ENCODE measurements at places on chromosomes 13 and 19.
A peak's percentile ranks its signal among the peaks of the same experiment; 100 is the strongest.

DNA sequence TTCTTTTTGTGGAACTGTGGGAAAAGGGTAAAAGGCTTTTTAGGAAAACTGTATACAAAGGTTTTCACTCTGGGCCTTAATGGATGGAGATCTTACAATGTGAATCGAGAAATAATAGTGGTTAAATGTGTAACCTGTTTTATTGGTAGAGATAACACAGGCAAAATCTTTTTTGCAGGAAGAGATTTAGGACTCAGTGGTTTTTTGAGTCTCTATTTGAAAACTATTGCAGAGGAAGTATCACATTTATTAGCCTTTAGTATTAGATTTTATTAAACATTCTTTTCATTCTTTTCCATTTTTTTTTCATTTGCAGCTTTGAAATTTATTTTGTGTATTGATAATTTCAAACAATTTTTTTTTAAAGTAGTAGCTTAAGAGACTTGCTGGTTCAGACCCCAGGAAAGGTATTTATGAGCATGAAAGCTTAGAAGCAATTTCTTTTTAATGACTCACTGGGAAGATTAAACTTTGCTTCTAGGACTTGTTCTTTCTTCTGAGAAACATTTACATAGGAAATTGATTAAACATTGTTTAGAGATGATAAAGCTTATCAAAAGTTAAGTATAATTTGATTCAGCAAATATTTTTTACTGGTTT is 10.5 kb downstream of the KLF5 start:
- DNase-seq, result no peak

DNA sequence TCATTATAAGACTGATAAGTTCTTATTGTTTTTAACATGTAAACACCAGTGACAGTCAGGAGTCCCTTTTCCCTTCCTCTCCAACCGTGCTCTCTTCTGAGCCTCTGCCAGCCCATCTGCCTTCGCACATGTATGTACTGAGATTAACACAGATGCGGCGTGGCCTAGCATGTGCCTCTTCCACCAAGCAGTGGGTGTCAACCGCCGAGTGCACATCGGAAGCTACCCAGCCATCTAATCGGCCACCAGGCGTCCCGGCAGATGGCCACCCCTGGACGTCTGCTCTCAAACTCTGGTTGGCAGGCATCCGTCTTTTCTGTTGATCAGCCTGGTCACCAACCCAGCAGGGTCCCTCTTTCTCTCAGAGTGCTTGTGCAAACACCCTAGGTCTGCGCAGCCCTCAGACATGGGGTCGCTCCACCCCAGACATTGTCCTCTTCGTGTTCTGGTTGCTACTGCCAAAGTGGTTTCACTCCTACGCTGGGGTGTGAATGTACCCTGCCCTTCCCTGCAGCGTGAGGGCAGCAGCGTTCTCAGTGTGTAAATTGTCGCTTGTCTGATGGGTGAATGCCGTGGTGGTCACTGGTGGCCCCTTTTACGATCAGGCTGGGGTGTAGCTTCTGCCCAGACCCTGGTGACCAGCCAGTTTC is 57.7 kb upstream of the LDLR start:
- no peak for DNase-seq

DNA sequence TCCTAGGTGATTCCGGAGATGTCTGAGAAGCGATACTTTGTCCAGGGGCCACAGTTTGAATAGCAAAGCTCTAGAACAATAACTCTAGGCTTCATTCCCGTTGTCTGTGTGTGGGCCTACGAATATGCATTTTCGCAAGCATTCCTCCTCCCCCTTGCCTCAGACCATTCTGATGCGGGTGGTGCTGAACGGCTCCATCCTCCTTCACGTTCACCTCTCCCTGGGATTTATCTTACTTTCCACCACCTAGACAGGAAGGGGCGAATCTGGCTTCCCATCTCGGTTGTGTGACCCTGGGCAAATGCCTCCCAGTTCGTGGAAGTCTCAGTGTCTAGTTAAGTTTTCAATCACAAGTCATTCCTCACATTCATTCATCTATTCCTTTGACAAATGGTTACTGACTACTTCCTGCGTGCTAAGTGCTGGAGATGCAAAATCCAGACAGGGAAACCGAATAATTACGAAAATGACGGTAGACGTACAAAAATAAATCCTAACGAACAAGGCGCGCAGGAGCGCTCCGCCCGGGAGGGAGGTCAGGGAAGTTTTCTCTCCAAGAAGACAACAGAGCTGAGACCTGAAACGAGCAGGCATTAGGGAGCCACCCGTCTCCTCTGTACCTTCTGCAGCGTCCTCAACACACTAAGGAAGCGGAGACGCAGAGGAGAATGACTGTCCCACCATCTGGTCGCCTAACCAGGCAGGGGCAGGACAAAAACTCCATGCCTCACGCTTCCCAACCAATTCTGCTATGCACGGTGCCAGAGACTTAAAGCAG is 1.3 kb upstream of the CNOT3 start:
- DNase-seq, result no peak

DNA sequence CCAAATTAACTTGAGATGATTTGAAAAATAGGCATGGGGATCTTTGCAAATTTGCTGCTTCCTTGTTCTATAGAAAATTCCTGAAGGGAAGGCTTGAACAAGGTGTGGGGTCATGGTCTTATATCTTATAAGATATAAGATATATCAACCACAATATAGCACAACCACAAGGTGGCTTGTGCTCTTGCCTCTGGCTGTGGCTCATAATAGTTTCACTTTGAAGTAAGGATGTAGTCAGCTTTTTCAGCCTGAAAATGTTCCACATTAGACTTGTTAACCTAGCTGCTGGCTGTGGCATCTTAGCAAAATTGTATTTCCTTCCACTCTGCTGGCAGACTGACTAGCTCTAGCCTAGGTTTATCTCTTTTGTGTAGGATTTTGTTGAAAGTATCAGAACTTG is 169.7 kb downstream of the KLF5 start:
- DNase-seq, result peak; percentile 10

GRCh38 chr19:16041299-16041990 is 34.9 kb upstream of the TPM4 start:
- DNase-seq, result peak; percentile 84

DNA sequence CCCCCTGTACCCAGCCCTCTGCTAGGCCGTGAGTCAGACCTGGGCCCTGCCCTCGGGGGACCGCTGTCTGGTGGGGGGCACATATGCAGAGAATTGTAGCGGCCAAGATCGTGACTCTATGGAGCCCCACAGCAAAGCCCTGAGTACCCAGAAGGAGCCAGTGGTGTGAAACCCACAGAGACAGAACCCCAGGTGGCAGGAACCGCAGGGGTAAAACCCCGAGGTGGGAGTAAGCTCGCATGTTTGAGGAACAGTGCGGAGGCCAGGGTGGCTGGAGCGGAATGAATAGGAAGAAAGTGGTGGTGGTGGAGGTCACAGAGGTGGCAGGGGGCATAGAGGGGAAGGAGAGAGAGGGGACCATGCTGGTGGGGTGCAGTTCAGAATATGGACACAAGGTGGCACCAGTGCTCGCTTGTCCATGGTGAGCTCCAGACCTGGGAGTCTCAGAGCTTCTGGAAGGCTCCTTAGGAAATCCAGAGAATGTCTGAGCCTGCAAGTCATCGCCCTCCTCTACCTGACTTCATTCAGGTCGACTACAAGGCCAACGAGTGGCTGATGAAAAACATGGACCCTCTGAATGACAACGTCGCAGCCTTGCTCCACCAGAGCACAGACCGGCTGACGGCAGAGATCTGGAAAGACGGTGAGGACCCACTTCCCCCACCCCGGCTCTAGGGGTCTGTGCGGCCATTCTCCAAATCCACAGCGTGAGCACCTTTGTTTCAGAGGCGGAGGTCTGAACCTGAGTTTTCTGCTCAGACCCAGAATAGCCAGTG is 48.9 kb downstream of the MYH14 start:
- peak; percentile 60 for DNase-seq

DNA sequence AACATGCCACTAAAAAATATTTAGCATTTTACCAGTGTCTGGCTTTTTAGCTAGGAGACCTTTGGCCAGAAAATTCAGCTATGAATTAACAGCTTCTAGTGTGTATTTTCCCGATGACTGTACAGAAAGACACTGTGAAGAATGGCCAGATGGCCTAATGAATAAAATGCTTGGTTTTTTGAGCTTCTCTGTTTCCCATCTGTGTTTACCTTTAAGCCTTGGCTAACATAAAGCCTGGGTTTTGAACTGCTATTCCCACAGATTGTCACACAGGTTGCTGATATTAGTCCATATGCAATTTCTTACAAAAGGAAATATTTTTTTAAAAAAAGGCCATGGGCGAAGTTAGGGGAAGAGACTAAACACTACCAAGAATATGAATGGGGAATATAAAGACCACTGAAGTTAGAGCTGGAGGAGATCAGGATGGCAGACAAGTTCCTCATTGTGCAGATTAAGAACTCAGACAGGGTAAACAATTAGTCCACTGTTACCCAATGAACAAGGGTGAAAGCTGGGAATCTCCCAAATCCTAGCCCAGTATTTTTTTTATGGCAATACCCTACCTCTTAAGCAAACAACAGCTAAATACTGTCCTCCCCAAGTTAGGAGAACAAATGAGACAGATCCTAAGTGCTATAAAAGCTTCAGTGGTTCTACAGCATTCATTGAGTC is 95.1 kb downstream of the DCT start:
- DNase-seq, result no peak

GRCh38 chr19:14081797-14082674 is 3.5 kb downstream of the C19orf67 start:
- DNase-seq, result peak; percentile 47

- DNase-seq, result peak; percentile 71
These were observed at the start of gene KATNAL1 for GRCh38 chr13:30307194-30307970. KATNAL1 (minus strand) TSS chr13:30307551; CDS start chr13:30283777, 23,774 bp downstream.

DNA sequence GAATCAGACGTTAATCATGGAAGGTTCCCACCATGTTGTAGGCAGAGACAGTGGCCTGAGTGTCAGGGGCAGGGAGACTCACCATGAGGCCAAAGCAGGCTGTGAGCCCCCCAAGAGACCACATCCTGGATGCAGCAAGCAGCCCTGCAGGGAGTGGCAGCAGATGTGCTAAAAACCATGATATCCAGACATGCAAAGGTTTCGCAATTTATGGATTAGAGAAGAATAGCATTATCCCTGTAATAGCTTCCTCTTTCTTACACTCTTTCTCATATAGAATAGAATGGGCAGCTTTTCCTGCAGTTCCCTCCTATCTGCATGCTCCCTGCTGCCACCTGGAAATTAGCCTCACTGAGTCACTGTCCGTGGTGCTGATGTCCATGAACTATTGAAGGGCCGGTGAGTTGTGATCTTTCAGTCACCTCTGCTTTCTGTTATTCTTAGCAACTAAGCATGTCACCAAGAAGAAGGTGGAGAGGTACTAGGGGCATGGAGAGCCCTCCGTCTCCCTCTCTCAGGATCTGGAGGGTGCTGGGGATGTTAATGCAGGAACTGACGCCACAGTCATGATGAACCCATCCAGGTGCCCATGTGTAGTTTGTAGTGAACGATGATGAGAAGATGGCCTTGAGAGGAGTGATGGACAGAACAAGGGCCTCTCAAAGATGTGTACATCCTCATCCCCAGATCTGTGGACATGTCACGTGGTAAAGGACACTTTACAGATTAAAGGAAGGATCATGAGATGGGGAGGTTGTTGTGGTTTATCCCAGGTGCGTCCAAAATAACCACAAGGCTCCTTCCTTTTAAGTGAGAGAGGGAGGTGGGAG is 9.9 kb downstream of the CEACAM4 start:
- DNase-seq, result no peak
